ENCODE measurements at places on chromosomes 5 and 9. TPM values are rescaled to one million over a fixed set of nuclear protein-coding genes. Genes with fewer than 3 reads are reported as not detected.

Gene SPATA31A3
- not detected for total RNA-seq

DNA sequence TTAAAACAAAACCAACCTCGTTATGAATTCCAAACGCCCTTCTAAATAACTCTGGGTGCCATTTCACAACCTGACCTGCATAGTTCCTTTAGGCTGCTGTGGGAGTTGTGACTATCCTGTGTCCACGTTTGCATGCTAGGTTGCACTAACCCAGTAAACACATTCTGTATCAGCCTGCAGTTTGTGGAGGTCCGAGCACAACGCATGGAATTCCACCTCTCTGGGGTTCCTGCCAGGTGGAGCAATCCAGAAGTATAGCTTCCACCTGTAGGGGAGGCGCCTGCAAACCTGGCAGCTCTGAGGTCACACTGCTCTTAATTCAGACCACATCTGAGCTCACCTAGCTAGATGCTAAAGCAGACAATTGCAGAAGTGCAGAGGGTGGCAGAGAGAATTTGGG, 57.2 kb downstream of the MARCHF3 start:
- no peak for DNase-seq

- no peak for DNase-seq
Observed at GRCh38 chr9:98096091-98096490, 22.9 kb downstream of the TRIM14 start.

DNA sequence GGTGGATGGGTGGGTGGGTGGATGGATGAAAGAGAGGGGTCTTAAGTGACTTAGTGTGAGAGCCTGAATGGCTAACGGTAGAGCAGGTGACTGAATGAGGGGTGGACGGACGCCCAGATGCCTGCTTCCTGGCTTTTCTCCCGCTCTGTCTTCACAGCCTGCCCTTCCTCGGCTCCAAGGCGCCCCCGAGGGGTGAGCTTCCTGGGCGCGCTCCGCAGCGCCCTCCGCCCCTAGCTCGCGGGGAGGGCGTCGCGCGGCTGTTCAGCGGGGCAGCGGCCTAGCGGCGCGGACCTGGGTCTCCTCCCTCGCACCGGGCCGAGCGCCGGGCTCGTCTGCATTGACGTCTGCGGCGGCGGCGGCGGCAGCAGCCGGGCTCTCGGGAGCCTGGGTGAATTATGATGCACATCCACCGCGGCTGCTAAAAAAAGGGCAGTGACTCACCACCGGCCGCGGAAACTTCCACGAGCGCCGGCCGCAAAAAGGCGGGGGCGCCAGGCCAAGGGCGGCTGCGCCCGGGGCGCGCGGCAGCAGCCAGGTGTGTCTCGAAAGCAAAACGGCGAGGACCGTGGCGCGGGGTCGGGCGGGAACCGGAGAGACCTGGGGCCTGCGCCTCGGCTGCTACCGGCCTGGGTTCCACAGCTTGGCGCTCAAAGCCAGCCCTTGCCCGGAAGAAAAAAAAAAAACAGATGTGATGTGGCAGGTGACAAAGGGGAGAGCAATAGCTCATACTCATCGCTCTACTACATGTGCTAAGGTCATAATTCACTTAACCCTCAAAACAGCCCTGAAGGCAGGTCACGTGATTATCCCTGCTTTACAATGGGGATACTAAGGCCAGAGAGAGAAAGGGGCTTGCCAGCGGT, 143.0 kb upstream of the ADRA1B start:
- DNase-seq = no peak

- no peak for DNase-seq
Observed at GRCh38 chr9:28389411-28389810, 816.1 kb upstream of the C9orf72 start.

DNA sequence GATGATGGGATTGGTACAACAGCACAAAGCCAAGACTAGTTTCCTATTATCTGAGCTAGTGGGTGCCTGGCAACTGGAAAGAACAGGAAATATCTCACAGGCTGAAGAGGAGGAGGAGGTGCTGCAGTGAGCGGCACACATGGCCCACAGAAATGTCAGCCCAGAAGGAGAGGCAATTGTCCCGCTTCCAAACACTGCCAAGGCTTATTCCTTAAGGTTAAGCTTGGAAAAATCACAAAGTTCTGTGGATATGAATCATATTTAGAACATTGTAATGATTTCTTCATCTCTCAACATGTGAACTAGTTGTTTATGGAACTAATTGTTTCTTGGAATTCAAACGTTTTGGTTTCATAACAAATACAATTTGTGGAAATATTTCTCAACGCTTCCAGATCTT, 1019.5 kb upstream of the SEMA6A start:
- no peak for DNase-seq

GRCh38 chr9:104092875-104093600, 1.1 kb upstream of the SMC2 start:
- no peak for DNase-seq

DNA sequence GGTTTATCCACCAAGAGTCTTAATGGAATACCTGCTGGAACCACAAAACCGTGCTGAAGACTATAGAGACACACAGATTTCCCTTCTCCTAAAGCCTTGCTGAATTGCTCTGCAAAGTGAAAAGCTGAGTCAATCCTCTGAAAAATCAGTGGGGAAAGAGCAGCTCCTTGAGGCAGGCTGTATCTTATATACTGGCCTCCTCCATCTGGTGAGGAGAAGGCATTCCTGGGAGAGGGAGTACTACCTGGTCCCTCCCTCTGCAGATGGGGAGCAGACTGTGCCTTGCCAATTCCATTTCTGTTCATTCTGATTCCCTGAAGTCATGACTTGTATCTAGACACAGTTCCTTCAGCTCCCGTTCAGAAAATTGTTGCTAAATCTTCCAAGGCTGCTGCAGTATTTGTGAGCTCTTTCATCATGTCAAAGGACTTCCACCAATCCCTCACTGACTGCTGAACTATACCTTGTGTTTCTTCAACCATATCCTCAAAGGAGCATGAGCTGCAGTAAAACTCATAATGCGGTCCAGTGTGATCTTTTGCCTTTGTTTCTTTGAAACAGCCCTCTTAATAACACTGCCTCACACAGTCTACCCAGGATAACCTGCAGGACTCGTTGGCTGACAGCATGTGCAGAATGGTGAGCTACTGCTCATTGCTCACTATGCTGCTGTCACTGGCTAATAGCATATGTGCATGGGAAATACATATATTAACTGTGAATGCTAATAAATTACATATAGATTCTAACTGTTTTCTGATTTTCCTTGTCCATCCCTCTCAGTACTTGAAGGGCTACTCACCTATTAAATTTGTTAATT, 84.5 kb downstream of the FOXD1 start:
- no peak for DNase-seq

- DNase-seq = no peak
Observed at GRCh38 chr5:81505672-81506071, 111.7 kb upstream of the ACOT12 start.
